Left ventricle myocardium superior (tissue), 1 donor: ENCODE measurements at places on chromosomes 7 and 10.

GRCh38 chr7:128876127-128876526, 13.5 kb downstream of the ATP6V1F start:
- no peak for DNase-seq

- no peak for DNase-seq
These were observed 171.0 kb downstream of the SND1 start for GRCh38 chr7:127822822-127823508.

- no peak for DNase-seq
These were observed 128.1 kb upstream of the ANK3 start for GRCh38 chr10:60517805-60518204.

GRCh38 chr10:123778719-123779517, 112.7 kb downstream of the CPXM2 start:
- DNase-seq, result no peak

GRCh38 chr10:36578306-36578705, 547.1 kb upstream of the ANKRD30A start:
- no peak for DNase-seq
